ENCODE measurements at places on chromosomes 12 and 14.

GRCh38 chr12:68400226-68400829 is 68.2 kb upstream of the MDM1 start:
- DNase-seq: no peak

DNA sequence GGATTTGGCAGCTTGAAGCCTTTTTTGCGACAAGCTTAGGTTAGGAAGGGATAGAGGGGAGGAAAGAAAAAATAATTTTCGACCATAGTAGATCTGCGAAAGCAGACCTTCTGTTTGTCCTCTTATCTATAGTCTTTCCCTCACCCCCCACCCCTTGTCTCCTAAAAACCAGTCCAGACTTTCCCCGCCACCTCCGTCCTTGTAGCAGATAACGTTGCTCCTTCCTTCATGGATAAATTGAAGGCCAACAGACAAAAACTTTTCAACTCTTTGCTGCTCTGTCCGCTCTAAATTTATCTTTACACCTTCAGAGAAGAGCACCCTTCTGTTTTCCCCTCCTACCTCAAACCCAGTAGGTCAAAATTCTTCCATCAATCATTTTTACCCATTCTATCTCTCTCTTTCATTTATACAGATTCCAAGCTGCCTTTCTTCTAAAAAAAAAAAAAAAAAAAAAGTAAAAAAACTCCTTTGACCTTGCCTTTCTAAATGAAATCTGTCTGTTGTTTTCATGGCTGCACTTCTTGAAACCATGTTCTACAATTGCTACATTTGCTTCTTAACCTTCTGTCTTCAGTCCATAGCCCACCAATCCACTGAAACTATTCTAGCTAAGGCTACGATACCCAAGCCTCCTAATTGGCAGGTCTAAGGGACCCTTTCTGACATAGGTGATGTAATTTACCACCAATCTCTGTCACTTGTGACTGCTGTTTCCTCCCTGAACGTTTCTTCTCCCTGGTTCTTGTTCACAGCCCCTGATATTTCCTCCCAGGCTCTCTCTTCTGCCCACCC is 11.1 kb upstream of the NEMF start:
- no peak for DNase-seq

DNA sequence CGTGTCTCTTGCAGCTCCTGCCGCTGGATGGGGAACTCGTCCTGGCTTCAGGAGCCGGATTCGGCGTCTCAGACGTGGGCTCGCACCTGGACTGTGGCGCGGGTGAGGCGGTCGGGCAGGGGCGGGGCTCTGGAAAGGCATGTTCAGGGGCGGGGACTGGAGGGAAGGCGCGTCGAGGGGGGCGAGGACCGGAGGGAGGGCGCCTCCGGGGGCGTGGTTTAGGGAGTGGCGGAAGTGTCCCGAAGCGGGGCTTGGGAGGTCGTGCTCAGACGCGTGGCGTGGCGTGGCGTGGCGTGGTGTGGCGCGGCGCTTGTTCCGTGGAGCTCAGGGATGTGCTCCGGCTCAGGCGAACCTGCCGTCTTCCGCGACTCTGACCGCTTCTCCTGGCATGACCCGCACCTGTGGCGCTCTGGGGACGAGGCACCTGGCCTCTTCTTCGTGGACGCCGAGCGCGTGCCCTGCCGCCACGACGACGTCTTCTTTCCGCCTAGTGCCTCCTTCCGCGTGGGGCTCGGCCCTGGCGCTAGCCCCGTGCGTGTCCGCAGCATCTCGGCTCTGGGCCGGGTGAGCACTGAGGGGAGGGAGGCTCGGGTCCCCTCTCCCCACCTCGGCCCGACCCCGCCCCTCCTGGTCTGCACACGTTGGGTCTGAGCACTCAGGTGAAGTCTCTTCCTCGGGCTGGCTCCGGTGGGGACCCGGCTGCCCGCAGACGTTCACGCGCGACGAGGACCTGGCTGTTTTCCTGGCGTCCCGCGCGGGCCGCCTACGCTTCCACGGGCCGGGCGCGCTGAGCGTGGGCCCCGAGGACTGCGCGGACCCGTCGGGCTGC is 6.2 kb downstream of the AMN start:
- DNase-seq: peak; percentile 5

DNA sequence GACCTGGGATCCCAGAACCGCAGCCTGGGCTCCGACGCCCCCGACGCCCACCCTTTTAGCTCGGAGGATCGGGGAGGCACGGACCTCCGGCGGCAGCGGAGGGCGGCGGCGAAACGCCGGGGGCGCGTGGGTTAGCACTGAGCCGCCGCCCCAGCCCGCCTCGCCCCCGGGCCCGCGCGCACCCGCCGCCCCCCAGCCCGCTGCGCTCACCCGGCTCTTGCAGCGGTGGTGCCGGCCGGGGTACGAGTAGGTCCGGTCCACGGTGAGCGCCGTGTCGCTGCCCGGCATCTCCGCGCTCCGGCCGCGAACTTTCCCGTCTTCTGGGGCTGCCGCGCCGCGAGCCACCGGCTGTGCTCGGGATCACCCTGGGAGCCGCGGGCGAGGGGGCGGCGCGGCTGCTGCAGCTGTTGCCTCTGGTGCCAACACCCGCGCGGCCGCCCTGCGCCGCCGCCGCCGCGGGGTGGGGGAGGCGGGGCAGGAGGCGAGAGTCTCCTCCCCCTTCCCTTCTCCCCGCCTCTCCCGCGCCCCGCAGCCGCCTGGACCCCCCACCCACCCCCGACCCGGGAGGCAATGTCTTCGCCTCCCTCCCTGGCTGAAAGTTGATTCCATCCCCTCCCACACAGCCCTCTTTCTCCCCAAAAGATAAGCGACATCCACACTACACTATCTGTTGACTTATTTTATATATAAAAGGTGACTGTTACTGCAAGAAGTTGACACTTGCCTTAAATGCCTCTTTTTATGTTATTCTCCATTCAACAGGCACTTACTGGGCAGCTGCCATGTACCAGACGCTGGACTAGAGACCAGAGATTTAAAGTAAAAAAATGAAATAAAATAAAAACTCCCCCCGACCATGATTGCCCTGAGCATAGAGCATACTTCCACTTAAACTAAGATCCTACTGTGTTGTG is at the start of gene TMCC3:
TMCC3 (minus strand) TSS at position 415 of the 914 bp plus-strand sequence; CDS start at position 288, 127 bp downstream.
- DNase-seq: no peak

- no peak for DNase-seq
Observed at GRCh38 chr12:108175310-108175709, 46.2 kb downstream of the WSCD2 start.

DNA sequence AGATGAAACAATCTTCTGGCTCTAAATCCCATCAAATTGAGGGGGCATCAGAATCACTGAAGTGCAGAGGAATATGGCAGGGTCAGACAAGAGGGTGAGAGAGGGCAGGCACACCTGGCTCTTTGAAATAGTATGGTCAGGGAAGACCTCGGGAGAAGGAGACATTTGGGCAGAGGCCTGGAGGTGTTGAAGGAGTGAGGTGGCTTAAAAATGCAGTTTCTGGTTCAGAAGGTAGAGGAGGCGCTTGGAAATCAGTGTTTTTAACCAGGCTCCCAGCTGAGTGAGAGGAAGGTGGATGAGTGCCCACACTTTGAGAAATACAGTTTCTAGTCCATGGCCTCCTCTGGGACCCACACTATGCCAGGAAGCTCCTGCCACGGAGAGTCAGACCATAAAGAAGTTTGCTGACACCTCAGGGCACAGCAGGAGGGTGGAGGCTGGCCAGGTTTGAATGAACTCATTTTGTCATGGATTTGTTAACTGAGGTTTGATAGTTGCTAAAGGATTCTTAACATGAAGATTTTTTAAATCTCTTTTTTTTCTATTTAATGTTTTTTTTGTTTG is 20.1 kb downstream of the NID2 start:
- DNase-seq: no peak

DNA sequence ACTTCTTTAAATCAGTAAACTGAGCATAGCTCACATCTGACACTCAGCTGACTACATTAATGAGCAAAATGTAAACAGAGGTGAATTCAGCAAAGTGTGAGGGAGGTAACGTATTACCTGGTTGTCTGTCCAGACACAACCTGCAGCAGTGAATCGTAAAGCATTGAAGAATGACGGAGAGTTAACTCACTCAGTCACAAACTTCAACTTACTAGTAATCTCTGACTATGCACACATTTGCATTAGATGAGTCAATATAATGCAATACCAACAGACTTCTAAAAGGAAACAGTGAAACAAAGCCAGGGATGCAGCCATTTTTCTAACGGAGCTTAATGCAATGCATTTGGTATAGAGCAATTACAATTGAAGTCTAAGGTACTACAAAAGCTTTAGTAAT is 40.0 kb downstream of the STX2 start:
- DNase-seq: peak; percentile 15

Data from IMR-90 (cell line).